ENCODE measurements at places on chromosomes 11 and 22.

DNA sequence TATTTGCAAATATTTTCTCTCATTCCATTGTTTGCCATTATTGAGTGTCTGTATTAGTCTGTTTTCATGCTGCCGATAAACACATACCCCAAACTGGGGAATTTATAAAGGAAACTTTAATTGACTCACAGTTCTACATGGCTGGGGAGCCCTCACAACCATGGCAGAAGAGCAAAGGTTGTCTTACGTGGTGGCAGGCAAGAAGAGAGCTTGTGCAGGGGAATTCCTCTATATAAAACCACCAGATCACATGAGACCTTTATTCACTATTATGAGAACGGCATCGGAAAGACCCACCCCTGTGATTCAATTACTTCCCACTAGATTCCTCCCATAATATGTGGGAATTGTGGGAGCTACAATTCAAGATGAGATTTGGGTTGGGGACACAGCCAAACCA, 10.2 kb downstream of the RASSF10 start:
- no peak for DNase-seq

- no peak for DNase-seq
Measured at GRCh38 chr11:110113505-110113904, 20.3 kb downstream of the ZC3H12C start.

- peak; percentile 87 for DNase-seq
Measured at GRCh38 chr11:119094816-119095065, 6.9 kb downstream of the DPAGT1 start.

DNA sequence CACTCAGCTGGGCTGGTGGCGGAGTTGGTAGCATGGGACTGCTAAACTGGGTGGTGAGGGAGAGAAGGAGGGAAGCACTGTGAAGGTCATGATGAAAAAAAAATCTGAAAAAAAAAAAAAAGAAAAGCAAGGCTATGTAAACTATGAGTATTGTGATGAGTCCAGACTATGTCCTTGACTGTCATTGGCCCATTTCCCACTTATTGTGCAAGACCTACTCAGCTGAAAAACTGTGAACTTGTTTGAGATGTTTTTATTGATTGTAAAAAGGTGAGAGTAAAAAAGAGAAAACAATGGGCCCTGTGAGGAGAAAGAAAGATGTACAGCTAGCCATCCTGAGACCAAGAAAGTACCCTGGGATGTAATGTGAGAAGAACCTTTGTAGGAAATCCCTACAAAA, 798.4 kb upstream of the TENM4 start:
- no peak for DNase-seq

GRCh38 chr11:79159657-79160450, 281.0 kb downstream of the TENM4 start:
- no peak for DNase-seq

DNA sequence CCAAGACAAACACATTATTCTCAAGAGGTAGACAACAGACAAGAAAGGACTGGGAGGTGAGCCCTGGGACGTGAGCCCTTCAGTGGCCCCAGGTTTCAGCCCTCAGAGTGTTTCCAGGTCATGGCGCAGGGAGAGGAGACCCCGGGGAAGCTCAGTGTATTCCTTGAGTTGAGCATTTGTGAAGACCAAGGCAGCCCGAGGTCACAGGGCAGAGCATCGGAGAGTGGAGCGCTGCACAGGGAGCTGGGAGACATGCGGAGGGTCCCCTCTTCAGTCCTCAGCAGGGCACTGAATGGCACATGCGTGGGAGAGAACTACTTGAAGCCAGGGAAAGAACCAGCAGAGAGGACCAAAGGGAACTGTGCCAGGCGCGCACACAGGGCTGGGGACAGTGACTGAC, 11.7 kb downstream of the KRTAP5-6 start:
- no peak for DNase-seq

DNA sequence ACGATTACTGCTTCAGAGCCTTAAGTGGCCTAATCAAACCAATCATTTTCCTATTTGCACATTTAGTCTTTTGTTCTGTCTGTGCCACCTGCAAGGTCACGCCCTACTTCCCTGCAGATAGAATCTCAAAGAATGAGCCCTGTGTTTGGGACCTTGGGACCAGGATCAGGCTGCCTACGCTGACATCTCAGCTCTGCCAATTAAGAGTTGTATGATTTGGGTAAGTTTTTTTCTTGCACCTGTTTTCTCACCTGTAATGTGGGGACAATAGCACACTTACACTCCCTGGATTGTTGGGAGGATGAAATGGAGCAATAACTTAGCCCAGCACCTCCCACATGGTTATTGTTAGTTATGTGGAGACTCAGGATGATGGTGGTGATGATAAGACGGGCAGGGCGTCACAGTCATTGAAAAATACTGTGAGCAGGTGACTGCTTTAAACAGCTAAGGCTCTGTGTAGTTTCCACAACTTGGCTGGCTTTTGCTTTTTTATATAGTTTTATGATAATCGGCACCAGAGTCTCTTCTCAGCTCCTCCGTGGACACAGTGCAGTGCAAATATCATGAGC, 155.0 kb downstream of the ADAMTS15 start:
- no peak for DNase-seq

DNA sequence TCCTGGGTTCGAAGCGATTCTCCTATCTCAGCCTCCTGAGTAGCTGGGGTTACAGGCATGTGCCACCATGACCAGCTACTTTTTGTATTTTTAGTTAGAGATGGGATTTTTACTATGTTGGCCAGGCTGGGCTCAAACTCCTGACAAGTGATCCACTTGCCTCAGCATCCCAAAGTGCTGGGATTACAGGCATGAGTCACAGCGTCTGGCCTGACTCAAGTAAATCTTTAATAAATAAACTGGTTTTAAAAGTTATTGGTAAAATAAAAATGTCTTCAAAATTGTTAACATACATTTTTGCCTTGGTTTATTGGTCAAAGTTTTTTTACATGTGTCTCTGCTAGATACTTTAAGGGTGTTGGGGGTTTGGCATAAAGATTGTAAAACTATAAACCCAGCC, 7.3 kb upstream of the PES1 start:
- DNase-seq = no peak

GRCh38 chr22:42301077-42301741, 30.8 kb upstream of the TCF20 start:
- no peak for DNase-seq

GRCh38 chr22:35313311-35314121, 13.8 kb downstream of the TOM1 start:
- DNase-seq = peak; percentile 46

Measured in BE2C (cell line).